Central memory CD4-positive, alpha-beta T cell (primary cell): ENCODE measurements at places on chromosomes 3 and 15.

DNA sequence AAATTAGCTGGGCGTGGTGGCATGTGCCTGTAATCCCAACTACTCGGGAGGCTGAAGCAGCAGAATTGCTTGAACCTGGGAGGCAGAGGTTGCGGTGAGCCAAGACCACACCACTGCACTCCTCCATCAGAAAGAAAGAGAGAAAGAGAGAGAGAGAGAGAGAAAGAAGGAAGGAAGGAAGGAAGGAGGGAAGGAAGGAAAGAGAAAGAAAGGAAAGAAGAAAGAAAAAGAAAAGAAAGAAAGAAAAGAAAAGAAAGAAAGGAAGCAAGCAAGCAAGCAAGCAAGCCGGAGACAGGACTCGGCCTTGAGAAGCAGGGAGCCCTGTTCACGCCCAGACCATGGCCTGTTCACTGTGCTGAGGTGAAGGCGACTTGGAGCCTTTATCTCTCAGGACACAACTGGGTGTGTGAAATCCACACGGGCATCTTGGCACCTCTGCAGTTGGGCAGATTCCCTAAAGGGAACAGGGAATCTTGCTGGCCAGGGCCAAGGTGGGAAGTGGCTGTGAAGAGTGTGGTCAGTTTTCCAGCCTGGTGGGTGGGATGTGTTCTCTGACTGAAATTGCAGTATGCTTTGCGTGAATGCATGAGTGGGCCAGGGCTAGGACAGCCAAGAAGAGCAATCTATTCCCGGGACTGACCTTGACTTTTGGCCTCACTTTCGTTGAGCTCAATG, 90.3 kb downstream of the CORO2B start:
- no peak for DNase-seq

DNA sequence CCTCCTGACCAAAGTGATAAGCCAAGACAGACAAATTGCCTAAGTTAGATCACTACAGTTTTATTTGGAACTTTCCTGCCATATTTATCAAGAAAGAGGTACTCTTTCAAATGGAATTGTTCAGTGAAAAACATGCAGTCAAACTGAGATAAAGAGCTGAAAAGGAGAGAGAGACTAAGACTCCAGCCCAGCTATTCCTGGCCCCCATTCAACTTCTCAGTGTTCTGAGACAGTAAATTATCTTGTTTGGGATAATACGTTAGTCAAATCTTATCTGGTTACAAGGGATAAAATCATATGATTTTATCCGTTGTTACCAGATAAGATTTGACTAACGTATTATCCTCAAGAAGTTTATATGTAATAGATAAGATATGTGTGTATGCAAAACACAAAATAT, 67.6 kb upstream of the CMC1 start:
- no peak for DNase-seq

GRCh38 chr15:31069360-31070000, 32.0 kb downstream of the TRPM1 start:
- no peak for DNase-seq

- DNase-seq: no peak
Measured at GRCh38 chr3:79421273-79421672, 346.5 kb downstream of the ROBO1 start.

- DNase-seq: no peak
Measured at GRCh38 chr15:84812842-84813241, 4.3 kb upstream of the ALPK3 start.

- DNase-seq: no peak
Measured at GRCh38 chr3:55169608-55170072, 241.8 kb upstream of the LRTM1 start.

DNA sequence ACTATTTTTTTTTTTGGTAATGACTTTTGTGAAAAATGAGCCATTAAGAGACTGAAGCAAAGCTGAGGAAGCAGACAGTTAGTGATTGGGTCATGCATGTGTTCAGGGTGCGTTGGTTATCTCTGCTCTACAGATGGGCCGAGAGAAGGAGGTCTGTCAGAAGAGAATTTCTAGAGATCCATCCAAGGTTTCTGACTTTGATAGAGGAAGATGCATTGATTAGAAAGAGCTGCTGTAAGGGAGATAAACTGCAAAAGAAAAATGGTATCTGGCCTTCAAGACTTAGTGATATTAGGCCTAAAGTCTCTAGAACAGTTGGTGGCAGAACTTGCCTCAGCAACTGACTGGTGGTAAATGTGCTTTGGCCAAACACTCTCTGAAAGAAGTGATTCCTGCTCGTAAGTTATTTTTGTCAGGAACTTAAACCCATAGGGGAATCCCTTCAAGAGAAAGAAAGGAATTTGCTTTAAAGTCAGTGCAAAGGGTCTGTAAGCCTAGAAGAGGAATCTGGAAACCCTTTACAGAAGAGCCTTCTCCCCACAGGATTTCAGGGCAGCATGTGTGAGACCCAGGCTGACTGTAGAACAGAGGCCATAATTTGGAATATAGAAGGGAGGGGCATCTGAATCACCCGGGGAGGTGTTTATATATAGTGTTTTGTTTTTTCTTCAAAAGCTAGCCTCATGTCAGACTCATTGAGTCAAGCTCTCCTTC, 67.8 kb downstream of the OPA1 start:
- no peak for DNase-seq

- no peak for DNase-seq
Measured at GRCh38 chr3:127371846-127372245, 84.0 kb upstream of the PRR20G start.

DNA sequence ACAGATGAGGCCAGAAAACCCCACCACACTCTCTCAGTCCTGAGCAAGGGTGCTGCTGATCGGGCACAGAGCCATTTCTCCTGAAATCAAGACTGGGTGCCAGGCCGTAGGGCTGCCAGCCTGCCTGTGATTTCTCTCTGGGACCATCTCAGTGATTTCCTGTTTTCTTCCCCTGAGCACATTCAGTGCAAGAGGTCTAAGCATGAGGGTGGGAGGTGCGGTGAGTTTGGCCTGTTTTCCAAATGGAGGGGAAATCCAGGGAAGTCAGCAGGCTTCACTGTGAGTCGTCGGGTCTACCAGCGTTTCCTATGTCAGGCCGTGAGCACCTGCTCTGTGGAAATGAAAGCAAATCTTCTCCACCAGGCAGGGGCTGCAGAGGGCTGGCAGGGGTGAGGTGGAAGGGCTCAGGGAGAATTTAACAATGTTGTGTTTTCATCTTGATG, 82.3 kb downstream of the ST6GAL1 start:
- peak; percentile 36 for DNase-seq

DNA sequence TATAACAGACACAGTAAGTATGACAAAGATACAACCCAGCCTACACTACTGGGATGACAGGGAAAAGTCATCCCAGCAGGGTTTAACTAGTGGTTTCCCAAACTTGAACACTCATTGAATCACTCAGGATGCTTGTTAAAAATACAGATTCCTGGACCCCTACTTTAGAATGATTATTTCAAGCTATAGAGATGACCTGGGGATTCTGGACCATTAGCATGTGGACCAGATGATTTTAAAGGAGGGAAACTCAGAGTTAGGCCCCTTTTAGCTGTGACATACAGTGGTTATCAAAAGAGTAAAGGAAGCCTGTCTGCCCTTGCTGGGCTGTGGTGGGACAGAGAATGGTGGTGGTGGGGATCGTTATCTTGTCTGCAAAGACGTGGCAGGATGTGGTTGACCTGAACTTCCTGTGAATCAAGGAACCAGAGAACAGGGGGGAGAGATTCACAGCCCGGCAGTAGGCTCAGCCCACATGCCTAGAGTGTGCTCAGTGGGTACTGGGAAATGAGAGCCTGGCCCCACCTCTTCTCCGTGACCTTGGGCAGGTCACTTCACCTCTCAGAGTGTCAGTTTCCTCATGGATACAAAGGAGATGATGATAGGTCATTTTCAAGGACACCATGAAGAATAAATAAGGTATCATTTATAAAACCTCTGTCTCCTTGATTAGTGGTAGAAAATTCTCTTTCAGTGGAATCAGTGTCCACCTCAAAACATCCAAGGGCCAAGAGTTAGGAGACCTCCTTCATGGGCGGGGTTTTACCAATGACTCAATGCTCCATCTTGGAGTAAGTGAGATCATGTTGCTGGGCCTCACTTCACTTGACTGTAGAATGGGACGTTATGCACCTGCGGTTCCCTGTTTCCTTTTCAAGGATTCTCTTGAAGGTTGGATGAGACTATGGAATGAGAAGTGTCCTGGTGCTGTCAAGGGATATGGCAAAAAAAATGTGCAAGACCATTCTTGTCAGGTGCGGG, 306.5 kb downstream of the RPLP1 start:
- DNase-seq: peak; percentile 96

DNA sequence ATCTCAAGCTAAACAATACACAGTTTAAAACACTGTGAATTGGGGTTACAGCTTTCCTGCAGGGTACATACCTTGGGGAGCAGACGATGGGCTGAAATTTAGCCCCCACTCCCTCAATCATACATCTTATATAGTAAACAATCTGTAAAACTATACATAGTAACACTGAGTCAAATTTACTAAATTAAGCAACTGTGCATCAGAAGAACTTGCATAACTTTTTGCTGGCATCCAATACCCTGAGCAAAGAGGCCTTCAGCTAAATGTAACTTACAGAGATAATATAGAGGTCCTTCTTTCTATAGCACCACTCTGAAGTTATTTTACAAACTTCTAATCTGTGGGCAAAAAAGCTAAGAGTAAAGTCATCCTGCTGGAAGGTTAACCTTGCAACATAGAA, 603.6 kb upstream of the TGFBR2 start:
- DNase-seq: no peak

DNA sequence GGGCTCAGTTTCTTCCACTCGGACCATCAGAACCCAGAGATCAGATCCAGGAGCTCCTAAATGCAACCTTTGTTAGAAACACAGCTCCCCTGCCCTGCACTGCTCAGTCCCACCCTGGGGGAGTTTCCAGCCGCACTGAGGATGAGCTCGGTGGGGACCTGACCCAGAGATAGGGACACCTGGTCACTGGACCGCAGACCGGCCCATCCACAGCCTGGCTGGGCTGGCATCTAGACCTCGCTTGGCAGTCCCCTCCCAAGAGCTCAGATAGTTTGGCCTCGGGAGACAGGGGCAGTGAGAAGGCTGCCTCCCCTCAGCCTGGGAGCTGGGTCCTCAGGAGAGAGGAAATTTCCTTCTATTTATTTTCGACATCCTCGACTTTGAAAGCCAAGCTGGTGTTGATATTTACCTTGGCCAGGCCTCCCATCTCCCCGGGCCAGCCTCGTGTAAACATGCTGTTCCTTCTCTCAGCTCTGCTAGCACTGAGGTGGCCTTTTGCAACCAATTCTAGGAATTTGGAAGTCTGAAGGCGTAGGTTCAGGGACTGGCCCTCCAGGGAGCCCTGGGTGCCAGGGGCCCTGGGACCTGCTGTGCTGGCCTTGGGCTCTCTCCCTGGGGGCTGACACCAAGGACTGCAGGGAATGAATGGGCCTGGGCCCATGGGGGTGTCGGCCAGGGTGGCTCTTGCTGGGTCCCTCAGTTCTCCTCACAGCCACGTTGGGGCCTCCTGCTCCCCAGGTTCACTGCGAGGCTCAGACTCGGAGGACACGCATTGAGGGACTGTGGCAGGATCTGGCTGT, 90.1 kb downstream of the VGLL4 start:
- no peak for DNase-seq

DNA sequence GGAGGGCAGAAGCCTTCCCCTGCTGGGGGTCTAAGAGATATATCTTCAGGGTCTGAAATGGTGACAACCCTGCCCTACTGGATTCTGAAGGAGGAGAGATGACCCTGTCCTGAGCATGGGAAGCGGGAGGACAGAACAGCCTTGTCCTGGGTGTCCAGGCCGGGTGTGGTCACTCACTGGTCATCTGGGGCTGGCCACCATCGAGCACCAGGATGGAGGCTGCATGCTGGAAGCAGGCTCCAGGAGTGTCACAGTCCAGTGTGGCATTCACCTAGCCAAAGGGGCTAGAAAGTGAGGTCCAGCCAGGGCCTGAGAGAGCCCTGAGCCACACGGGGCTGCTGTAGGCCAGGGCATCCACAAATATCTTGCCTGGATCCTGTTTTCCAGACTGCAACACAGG, 5.2 kb downstream of the CDHR4 start:
- no peak for DNase-seq

DNA sequence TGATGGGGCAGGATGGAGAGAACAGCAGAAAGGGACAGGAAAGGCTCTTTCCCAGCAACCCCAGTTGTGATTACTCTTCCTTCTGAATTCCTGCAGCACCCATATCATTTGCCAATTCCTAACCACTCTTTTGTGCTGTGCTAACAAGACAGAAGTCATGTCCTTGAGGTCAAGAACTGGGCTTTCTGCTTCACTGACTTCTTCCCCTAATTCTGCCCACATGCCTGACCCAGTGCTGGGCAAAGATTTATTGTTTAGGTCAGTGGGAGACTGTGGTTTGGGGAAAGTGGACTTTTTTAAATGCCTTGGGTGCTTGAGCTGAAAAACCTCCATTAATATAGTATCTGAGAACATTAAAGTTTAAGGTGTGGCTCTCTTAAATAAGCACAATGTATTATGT, 4.2 kb upstream of the EFCAB12 start:
- no peak for DNase-seq

DNA sequence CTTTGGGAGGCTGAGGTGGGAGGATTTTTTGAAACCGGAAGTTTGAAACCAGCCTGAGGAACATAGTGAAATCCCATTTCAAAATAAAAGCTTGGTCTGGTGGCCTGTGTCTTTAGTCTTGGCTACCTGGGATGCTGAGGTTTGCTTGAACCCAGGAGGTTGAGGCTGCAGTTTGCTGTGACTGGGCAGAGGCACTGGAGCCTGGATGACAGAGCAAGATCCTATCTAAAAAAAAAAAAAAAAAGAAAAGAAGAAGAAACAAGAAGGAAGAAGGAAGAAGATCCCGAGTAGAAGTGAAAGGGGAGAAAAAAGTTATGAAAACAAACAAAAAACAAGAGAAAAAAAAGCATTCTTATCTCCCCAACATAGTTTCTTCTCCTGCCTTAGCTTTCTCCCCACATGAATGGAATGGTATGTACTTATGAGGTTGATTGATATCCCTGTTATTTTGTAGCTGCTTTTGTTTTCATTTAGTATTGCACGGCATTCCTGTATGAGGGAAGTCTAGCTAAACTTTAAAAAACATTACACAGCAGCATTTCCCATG, 42.4 kb downstream of the TMEM40 start:
- DNase-seq: no peak

- DNase-seq: no peak
Measured at GRCh38 chr3:46648096-46648495, 35.8 kb downstream of the FAM240A start.

DNA sequence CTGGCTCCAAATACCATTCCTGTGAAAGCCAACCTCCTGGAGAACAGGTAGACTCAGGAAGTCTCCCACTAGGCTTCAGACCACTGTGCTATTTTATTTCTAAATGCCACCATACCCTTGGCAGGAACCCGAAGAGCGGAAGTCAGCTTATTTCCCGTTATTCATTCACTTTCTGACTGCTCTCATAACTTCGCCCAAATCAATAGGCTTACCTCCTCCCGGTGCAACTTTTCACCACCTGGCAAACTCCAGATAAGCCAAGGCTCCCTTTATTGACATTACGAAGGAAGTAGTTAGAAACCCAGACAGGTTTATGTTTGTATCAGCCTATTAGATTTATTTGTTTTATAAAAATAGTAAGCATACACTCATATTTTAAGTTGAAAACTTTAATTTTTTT, 3.3 kb upstream of the CCDC54 start:
- no peak for DNase-seq

- peak; percentile 12 for DNase-seq
Measured at GRCh38 chr15:66411190-66411589, 24.5 kb downstream of the MAP2K1 start.
